Brain (organoid and tissue), 16 donors: ENCODE measurements at places on chromosomes 3 and 15.

DNA sequence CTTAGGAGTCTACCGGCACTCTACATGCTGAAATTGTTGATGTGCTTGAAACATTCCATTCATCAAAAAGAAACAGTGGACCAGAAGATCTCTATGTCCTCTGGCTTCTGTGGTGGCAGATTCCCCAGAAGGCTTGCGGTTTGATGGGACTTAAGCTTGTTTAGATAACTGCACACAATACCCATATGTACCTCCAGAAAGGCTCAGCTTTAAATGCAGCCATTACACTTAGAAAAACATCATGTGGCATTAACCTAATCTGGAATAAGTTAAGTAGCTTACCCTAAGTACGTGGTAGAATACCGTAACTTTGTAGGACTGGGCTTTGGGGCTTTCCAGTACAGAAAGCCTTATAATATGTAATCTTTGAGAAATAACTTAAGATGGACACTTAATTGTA lies 187.3 kb downstream of the RBMS3 start:
- no peak for DNase-seq

- DNase-seq, result no peak
Measured at GRCh38 chr3:122621112-122621511, 43.7 kb downstream of the PARP15 start.

- DNase-seq, result no peak
Measured at GRCh38 chr3:25621087-25621486, 43.6 kb downstream of the TOP2B start.

GRCh38 chr3:69059688-69060087 lies 7.6 kb upstream of the TMF1 start:
- DNase-seq, result no peak

GRCh38 chr3:98900265-98901118 lies 1.0 kb downstream of the DCBLD2 start:
- DNase-seq, result no peak

DNA sequence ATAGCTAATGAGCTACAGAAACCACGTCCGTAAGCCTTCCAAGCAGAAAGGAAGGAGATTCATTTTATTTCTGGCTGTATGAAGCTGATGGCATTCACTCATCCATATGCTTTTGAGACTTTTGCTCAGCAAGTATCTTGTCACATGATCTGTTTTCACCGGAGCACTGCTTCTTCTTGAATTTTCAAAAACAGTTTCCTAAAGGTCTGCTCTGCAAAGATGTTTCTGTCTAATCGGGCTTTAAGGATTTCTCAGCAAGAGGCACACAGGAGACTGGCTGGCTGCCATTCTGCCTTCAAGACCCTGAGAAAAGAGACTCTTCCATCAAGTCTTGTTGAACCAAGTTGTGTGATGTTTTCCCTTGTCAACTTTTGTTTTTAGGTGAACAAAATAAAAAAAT lies 289.6 kb upstream of the LYSMD4 start:
- peak; percentile 25 for DNase-seq

DNA sequence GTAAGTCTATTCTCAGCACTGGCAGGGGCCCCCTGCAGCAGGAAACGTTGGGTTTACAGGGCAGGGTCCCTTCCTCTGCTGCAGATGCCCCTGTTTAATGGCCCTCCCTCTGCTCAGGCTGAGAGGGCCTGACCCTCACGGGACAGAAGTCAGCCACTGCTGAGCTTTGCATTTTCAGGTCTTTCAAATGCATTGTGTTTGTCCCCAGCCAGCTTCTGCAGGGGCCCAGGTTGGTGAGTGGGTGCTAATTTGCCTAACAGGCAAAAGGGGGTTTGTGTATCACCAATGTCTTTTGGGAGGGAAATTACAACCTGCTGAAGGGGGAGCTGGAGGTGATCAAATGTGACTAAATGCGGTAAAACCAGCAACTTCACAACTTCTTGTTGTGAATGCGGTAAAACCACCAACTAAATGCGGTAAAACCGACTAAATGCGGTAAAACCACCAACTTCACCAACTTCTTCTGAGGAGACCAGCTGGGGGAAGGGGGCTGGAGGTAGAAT lies 44.8 kb upstream of the UBE2E1 start:
- DNase-seq, result no peak

DNA sequence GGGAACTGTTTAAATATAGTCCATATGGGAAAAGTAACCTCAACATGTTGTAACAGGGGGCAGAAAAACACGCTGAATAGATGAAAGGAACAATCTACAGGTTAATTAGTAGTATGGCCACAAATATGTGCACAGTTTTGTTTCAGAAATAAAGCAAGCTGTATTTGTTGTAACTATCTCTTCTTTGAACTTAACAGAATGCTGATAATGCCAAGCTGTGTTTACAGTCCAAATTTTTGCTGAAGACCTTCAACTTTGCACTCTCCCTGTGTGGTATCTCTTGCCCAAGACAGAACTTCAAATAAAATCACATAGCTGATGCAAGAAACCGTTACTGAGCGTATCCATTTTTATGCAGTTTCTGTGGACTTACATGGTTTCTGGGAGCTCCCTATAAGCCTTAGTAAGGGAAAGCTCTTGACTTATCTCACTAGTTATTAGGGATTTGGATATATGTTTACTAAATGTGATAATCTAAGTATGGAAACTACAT lies 425.4 kb upstream of the TPRG1 start:
- no peak for DNase-seq

DNA sequence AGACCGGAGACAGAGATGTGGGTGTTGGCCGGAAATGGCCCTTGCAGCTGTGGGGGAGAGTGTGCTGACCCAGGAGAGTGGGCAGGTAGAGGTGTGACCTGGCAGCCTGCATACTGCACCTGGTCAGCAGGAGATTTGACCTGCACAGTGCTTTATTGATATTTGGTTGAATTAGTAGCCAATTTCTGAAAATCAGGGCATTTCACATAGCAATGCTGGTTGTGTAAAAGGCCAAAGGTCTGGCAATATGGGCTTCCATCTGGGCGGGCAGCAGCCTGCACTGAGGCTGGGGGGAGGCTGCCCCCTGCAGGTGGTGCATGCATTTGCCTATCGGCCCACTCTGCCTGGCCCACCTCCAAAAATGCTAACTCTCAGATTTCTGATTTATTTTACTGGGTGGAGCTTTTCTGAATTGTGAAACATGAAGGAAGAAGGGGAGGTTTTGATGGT lies 9.4 kb upstream of the MGLL start:
- DNase-seq, result no peak
